ENCODE measurements at places on chromosomes 3 and 15. TPM values are rescaled to one million over a fixed set of nuclear protein-coding genes. Genes with fewer than 3 reads are reported as not detected.

The FSTL1 gene
- total RNA-seq = 921 TPM

The ARNT2 gene
- 3.7 TPM for total RNA-seq

The FRMD5 gene
- 11.1 TPM for total RNA-seq

The KCNH8 gene
- under 0.01 TPM for total RNA-seq

The SCAMP5 gene
- total RNA-seq = 0.44 TPM

The MESP2 gene
- total RNA-seq = 0.75 TPM

The GUCA1C gene
- total RNA-seq = not detected

The TMEM212 gene
- total RNA-seq = not detected

The RPUSD2 gene
- 18.0 TPM for total RNA-seq

The CFAP20DC gene
- 2.9 TPM for total RNA-seq

The FHIT gene
- 2.1 TPM for total RNA-seq

The FOXB1 gene
- total RNA-seq = not detected
